Glutamatergic neuron (in vitro differentiated cells): ENCODE measurements at places on chromosomes 3 and 15. TPM values are rescaled to one million over a fixed set of nuclear protein-coding genes. Genes with fewer than 3 reads are reported as not detected.

GRCh38 chr3:192229866-192230265 is 497.5 kb downstream of the FGF12 start:
- no peak for DNase-seq

DNA sequence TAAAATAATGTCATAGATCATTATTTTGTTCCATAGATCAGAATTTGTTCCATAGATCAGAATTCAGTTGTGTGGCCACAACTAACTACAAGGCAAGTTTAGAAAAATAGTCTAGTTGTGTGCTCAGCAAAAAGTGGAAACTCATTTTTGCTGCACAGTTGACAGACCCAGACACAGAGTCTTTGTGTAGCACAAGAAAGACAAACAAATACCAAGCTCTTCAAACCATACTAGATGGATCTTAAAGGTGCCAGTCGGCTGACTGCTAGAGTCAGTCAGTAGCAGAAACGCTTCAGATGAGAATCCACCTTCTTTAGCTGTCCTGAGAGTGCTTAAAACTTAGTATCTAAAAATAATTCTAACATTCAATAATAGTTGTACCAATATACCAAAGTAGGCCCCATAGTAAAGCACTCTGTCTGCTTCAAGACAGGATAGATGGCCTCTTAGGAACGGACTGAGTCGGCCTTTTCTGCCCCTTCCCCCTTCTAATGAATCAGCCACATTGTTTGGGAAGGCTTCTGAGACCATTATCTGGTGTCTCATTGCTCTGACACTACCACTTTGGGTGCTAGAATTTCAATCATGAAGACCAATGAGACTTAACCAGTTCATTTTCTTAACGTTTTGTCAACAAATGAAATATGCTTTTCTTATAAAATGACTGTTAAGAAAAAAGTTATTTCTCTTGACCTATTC is 27.7 kb upstream of the SLC4A7 start:
- DNase-seq, result no peak

DNA sequence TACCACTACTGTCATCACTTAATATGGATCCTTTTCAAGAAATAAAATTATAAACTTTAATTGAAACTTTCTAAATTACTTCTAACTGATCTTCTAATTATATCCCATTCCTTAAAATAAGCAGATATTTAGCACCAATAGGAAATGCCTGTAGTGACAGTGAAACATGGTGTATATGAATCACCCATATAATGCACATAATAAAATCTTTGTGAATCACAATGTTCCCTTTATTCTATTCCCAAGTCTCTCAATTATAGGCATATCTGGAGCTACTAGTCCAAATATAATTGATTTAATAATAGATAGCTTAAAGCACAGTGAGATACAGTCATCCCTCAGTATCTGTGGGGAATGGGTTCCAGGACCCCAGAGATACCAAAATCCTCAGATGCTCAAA is 490.3 kb downstream of the NLGN1 start:
- no peak for DNase-seq

- no peak for DNase-seq
Observed at GRCh38 chr15:56052395-56053045, 59.1 kb upstream of the NEDD4 start.

- DNase-seq, result no peak
Observed at GRCh38 chr15:101276501-101277037, 716 bp downstream of the SELENOS start.

DNA sequence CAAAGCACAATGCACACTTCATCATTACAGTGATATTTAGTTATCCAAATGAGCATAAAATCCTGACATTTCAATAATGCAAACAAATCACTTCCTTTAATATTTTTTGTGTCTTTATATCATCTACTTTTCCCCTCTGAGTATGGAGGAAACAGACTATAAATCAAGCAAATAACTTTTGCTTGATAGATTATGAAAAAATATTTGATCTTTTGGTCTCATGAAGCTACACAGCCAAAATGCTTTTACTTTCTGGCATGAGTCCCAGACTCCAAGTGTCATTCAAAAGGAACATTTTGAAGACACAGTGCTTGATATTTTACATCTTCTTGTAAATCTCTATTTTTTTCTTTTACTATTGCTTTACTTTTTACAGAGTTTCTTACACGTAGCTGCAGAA is 215.3 kb upstream of the ROBO1 start:
- DNase-seq, result no peak

- DNase-seq, result no peak
Observed at GRCh38 chr3:46090161-46090591, 62.9 kb upstream of the XCR1 start.

DNA sequence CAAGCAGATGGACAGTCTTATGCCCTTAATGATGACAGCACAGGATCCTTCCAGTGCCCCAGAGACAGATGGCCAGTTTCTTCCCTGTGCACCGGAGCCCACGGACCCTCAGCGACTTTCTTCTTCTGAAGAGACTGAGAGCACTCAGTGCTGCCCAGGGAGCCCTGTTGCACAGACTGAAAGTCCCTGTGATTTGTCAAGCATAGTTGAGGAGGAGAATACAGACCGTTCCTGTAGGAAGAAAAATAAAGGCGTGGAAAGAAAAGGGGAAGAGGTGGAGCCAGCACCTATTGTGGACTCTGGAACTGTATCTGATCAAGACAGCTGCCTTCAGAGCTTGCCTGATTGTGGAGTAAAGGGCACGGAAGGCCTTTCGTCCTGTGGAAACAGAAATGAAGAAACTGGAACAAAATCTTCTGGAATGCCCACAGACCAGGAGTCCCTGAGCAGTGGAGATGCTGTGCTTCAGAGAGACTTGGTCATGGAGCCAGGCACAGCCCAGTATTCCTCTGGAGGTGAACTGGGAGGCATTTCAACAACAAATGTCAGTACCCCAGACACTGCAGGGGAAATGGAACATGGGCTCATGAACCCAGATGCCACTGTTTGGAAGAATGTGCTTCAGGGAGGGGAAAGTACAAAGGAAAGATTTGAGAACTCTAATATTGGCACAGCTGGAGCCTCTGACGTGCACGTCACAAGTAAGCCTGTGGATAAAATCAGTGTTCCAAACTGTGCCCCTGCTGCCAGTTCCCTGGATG is 198.7 kb downstream of the AKAP13 start:
- DNase-seq, result no peak

DNA sequence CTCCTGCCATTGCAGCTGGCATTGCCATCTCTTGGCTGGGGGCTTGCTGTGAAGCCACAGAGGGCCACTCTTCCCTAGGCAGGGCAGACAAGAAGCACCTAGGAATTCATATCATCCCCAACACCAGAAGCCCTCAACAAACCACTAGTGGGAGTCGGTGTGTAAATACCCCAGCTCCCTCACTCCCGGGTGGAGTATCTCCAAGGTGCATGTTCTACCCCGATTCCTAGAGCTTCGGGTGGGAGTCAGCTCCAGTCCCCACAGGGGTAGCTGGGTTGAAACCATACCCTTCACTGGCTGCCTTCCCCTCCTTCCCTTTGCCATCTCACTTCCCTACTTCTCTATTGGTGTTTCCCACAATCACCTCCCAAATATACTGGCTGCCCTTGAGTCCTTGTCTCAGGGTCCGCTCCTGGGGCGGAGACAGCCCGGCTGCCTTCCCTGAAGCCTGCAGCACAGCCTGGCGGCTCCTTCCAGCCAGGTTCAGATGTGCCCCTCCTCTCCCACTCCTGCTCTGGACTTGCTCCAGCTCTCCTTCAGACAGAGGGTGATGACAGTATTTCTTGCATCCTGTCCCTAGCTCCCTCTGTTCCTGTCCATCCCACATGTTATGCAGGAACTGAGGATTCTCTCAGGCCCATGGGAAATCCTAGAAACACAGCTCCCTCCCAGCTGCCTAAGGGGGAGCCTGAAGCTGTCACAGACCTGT is 33.3 kb downstream of the FAM3D start:
- DNase-seq, result no peak

- DNase-seq, result no peak
Observed at GRCh38 chr15:100033140-100033857, 300.1 kb upstream of the LYSMD4 start.

Gene MOBP
- total RNA-seq, result not detected

Gene SAMD7
- total RNA-seq, result not detected

Gene UNC13C
- 0.49 TPM for total RNA-seq

Gene SAXO2
- total RNA-seq, result 0.20 TPM

Gene CTDSPL2
- total RNA-seq, result 37.4 TPM

Gene TUBGCP4
- total RNA-seq, result 29.9 TPM
